ENCODE measurements at places on chromosomes 3 and 15. TPM values are rescaled to one million over a fixed set of nuclear protein-coding genes. Genes with fewer than 3 reads are reported as not detected.

GRCh38 chr15:81087694-81088093, 46.4 kb upstream of the CFAP161 start:
- no peak for DNase-seq

Gene IL16
- total RNA-seq: 6.1 TPM

- DNase-seq: peak; percentile 84
Measured at GRCh38 chr3:15015456-15015855, 49.7 kb downstream of the MRPS25 start.

Gene CHDH
- total RNA-seq: 4.8 TPM

GRCh38 chr15:69303337-69304181, 4.8 kb downstream of the PAQR5 start:
- DNase-seq: no peak

Gene TPRG1
- 2.8 TPM for total RNA-seq

- no peak for DNase-seq
Measured at GRCh38 chr3:153103406-153103945, 58.5 kb upstream of the RAP2B start.

Gene HIGD2B
- total RNA-seq: not detected

DNA sequence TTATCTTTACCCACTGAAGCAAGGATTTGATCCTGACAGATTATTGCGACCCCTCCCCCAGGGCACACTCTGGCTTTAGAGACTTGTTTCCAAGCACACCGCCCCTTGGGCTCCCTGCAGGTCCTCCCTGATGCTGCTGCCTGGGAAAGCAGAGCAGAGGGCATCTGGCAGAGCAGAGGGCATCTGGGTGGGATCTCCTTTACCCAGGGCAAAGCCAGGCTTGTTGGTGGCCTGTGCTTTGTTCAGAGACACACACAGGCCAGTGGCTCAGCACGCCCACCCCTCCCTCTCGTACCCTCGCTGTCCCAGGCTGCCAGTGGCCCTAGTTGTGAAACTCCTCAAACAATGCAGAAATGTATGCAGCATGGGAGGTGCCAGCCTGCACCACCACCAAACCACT, 4.8 kb downstream of the KLF13 start:
- no peak for DNase-seq

Gene MUC4
- 0.14 TPM for total RNA-seq

Gene RASL12
- total RNA-seq: 2.5 TPM

Gene GHSR
- not detected for total RNA-seq

DNA sequence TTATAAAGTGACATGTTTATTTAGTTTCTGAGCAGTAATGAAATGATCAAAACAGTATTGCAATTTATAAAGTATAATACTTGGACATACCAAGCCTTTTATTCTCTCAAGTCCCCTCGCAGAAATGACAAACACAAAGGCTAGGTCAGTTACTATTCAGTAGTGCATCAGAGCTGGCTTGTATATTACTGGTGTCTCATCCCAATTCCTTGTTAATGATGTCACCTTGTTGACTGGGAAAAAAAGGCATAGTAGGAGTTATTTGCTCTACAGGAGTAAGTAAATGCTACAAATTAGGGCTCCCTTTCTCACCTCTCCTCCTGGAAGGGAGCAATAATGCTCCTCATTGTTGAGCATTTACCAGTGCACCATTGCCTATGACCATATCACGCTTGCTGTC, 317.6 kb downstream of the CHL1 start:
- no peak for DNase-seq

Gene IGSF10
- 8.8 TPM for total RNA-seq

Gene SCG5
- total RNA-seq: 0.52 TPM

GRCh38 chr3:14082108-14082657, 42.5 kb downstream of the CHCHD4 start:
- DNase-seq: no peak

- DNase-seq: no peak
Measured at GRCh38 chr15:100221471-100222348, 120.1 kb downstream of the ADAMTS17 start.

Data from adrenal gland (tissue), 19 donors.